Transverse colon (tissue), 4 donors: ENCODE measurements at places on chromosomes 7 and 10. TPM values are rescaled to one million over a fixed set of nuclear protein-coding genes. Genes with fewer than 3 reads are reported as not detected.

GRCh38 chr7:26278770-26279169, 12.9 kb upstream of the SNX10 start:
- DNase-seq = no peak

GRCh38 chr10:15339892-15340291, 31.2 kb downstream of the FAM171A1 start:
- DNase-seq = no peak

- no peak for DNase-seq
Measured at GRCh38 chr10:36506697-36507496, 618.5 kb upstream of the ANKRD30A start.

- no peak for DNase-seq
Measured at GRCh38 chr7:20895563-20895962, 108.9 kb upstream of the SP8 start.

Gene ZCWPW1
- 2.4 TPM for total RNA-seq

Gene TAS2R5
- total RNA-seq = 7.5 TPM

DNA sequence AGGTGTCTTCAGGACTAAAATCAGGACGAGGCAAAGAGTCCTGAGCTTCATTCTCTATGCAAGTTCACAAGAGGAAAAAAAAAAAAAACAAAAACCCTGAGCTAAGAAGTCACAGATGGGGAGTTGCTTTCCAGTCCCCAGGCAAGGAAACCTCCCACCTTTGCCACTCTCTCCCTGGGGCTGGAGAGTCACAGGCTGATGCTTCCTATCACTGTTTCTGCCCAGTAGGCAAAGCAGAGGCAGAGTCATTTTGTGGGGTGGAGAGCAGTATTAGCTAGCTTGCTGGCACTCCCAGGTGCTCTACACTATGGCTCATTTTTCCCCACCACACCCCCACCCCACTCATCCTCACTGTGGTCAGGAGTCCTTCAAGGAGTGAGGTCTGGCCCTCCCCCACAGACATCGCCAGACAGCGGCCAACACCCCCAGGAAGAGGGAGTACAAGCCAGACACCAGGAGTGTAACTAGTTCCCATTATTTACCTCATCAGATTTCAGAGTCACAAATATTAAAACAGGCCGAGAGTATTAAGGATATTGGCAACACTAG, 34.6 kb upstream of the UNC5B start:
- DNase-seq = no peak

Gene TMEM229A
- total RNA-seq = 0.55 TPM

DNA sequence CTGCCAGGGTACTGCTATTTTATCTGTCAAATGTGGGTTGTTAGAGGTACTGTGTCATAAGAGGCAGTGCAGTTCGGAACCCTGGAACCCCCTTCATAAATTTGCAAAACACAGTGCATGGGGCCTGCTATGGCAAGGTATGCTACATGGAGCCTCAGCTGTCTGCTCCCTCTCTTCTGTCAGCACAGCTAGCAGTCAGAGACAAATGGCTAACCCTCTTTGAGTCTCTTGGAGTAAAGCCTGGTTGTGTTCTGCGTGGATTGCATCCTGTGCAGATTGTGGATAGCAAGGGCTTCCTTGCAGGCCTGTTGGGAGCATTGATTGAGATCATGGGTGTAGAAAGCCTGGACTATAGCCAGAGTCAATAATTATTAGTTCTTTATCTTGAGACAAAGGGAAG, 397.8 kb downstream of the AUTS2 start:
- no peak for DNase-seq

- DNase-seq = no peak
Measured at GRCh38 chr7:86645676-86646276, 2.1 kb downstream of the GRM3 start.

Gene IGFBP1
- not detected for total RNA-seq

- no peak for DNase-seq
Measured at GRCh38 chr7:33719059-33719581, 186.2 kb upstream of the BMPER start.

DNA sequence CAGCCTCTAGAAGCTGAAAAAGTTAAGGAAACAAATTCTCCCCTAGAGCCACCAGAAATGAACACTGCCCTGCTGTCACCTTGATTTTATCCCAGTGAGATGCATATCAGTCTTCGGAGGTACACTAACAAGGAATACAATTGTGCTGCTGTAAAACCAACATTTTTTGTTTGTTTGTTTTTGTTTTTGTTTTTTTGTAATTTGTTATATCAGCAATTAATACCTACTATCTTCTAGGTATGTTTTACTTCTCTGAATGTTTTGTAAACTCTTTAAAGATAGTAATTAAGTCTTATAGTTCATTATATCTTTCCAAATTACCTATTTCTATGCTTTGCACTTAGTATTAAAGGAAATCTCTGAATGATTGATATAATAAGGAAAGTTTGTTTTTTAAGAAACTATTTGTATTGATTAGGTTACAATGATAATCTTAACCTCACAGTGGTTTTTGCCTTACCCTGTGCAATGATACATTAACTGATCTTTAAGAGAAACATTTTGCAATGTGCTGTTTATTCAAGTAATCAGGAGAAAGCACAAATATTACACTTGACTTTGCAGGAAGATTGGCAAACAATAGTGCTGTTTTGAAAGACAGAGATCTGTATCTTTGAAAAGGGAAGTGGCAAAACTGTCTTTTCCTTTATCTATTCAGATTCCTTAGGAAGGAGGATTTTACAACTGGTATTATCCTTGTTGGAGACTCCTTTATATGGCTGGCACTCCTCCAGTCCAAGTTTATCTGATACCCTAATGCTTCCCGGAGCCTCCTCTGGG, 11.3 kb upstream of the HGF start:
- no peak for DNase-seq

- DNase-seq = no peak
Measured at GRCh38 chr7:30805081-30805691, 34.0 kb downstream of the MINDY4 start.

Gene MRC1
- total RNA-seq = 9.0 TPM

- DNase-seq = no peak
Measured at GRCh38 chr10:6030940-6031339, 31.2 kb downstream of the IL2RA start.

Gene FANK1
- 3.4 TPM for total RNA-seq

- no peak for DNase-seq
Measured at GRCh38 chr7:129950191-129950932, 2.4 kb downstream of the UBE2H start.

GRCh38 chr7:91156316-91157185, 107.7 kb upstream of the FZD1 start:
- no peak for DNase-seq

GRCh38 chr10:29681676-29682448, 47.1 kb upstream of the SVIL start:
- no peak for DNase-seq

GRCh38 chr7:84149573-84149972, 45.0 kb downstream of the SEMA3A start:
- no peak for DNase-seq

DNA sequence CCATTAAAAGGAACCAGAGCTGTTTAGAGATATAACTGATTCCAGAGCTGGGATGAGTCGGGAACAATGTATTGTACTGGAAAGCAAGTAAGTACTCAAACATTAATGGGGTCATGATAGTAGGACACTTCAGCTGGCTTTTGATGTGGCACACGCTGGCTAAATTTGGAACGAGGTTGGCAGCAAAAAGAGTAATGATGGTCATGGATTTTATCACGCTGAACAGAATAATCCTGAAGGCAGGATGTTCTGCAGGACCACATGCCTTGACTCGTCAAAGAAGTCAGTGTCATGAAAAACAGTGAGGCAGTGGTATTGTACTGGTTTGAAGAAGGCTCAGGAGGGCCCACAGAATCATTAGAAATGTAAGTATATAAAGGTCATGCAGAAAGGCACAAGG, 220.3 kb downstream of the SNX13 start:
- DNase-seq = no peak

GRCh38 chr7:128737867-128738385, 1.2 kb upstream of the CALU start:
- DNase-seq = no peak

- no peak for DNase-seq
Measured at GRCh38 chr10:74930965-74931364, 104.6 kb downstream of the KAT6B start.

DNA sequence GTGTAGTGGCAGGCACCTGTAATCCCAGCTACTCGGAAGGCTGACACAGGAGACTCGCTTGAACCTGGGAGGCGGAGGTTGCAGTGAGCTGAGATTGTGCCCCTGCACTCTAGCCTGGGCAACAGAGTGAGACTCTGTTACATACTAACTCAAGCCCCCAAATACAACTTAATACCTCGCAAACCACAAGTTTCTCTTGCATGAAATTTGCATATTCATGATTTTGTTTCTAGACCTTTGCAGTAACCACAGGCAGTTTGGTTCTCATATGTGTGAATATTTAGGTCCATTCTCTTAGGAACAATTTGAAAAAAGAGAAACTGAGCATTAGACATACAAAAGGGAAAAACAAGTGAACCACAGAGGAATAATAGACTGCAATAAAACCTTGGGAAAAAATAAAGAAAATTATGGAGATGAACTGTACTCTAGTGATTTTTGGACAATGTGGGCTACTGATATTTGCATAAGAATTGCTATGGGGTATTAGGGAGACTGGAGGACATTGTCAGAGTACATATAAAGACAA, 77.0 kb downstream of the ZNF277 start:
- DNase-seq = no peak

DNA sequence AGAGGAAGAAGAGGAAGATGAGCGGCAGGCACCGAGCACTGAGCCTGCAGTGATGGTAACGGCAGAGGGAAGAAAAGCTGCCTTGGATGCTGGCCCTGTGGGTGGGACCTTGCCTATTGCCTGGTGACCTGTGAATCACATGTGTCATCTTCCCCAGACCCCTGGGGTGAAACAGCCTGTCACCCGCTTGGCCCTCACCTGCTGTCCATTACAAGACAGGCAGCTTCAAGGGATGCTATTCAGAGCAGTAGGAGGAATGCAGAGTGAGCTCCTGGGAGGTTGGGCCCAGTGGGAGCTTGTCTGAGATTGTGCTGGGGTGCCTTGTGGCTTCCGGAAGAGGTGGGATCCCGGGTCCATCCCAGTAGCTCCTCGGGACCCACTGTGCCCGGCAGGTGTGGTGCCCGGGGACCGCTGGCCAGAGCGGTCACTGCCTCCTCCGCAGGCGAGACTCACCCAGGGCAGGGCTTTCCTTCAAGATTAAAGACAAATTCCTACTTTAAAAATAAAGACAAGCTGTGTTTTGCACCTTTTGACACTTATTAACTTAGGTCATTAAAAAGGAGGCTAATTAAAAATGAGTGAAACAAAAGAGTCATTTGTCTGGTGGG, 440.2 kb upstream of the MKI67 start:
- no peak for DNase-seq

Gene OGDHL
- total RNA-seq = 2.2 TPM

Gene AKR1E2
- 34.8 TPM for total RNA-seq

GRCh38 chr7:51577390-51577789, 260.8 kb upstream of the COBL start:
- DNase-seq = no peak

DNA sequence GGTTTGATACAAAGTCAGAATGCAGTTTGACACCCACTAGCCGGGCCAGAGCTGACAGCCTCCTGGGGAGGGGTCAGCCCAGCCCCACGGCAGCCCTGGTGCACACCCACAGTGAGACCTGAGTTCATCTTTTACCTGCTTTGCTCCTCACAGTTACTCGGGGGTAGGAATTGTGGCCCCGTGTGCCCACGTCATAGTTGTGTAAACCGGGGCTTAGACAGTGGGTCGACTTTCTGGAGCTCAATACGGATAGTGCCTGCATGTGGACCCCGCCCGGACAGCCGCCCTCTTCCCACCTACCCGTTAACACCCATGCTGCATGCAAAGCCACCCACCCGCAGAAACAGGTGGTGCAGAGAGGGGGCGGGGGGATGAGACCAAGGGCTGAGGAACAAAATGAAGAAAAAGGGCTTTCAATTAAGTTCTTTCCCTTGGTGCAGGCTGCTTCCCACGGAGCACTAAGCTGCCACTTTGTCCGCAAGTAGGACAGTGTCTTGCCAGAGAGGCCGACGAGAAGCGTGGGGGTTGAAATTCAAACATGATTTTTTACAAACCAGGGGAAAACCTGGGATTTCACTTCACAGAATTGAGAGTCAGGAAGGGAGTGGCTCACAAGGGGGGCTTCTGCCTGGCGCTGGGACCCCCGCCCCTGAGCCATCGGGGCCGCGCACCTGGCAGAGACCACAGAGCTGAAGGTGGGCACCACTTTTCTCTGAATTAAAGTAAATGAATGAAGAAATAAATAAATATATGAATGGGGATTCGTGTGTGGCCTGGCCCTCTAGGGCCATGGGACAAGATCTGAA, 24.6 kb upstream of the FOXL3 start:
- DNase-seq = no peak

DNA sequence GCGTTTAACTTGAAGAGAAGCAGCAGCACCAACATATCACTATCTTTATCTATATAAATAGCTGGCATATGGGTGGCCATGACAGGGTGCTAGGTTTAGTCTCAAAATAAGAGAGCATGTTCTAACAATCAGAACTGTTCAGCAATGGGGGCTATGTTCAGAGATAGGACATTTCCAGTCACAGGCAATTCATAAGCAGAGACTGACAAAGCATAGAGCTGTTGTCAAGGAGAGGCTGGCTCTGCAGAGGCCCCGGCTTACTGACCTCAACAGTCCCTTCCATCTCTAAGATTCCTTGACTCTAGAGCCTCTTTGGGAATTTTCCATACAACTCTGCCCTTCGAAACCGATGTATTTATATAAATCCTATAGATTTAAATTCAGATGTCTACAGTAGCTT, 17.2 kb downstream of the ANK3 start:
- DNase-seq = no peak

- DNase-seq = no peak
Measured at GRCh38 chr7:133344275-133344674, 91.4 kb downstream of the EXOC4 start.

Gene OR2A5
- total RNA-seq = not detected
